ENCODE measurements at places on chromosomes 7 and 10. TPM values are rescaled to one million over a fixed set of nuclear protein-coding genes. Genes with fewer than 3 reads are reported as not detected.

DNA sequence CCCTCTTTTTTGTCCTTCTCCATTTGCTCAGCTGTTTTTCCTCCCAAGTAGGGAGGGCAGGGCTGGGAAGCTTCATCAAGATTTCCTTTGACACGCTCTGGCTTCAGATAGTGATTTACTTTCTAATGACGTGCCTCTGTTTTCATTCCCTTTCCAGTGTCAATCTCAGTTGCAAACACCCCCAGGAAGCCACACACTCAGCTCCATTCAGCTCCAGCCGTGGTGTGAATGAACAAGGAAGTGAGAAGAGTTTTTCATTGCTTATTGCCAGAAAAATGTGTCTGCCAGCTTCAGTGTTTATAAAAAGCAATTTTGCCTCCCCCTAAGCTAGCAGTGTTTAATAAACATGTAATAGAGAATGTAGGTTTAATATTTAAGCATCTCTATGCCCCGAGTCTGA lies 108.7 kb upstream of the DPP6 start:
- H3K36me3 ChIP-seq = no peaks in the 10 kb centered on the region
- H3K4me3 ChIP-seq = no peak overlapping the region
- no peaks in the 10 kb centered on the region for H3K27me3 ChIP-seq
- peaks cover 5% of the 10 kb centered on the region for H3K4me1 ChIP-seq
- no peak overlapping the region for H3K27ac ChIP-seq

DNA sequence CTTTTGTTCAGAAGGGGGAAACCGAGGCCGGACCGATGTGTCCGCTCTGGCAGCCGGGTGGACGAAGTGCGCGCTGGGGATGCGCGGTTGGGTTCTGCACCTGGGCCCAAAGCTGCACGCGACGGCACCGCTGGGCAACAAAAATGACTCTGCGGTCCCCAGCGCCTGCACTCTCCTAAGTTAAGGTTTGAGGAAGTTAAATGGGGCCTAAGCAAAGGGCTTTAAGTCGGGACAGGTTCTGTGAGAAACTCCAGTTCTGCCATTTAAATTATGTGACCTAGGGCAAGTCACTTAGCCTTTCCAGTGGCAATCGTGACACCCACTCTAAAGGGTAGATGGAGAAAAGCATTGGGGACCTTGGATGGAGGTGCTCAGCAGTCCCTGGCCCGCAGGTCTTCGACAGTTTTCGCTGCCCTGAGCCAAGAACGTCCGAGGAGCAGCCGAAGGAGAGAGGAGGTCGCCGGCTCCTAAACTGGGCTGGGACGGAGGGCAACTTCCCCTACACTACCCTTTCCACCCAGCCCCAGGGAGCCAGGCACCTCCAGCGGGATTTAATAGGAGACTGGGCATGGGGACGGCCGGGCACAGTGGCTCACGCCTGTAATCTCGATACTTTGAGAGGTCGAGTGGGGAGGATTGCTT lies 534 bp upstream of the ACBD5 start:
- H3K36me3 ChIP-seq = no peaks in the 10 kb centered on the region
- H3K27ac ChIP-seq = peak overlapping the region; percentile 42
- H3K4me3 ChIP-seq = peak overlapping the region; percentile 78
- peak; percentile 62 for DNase-seq
- H3K27me3 ChIP-seq = no peaks in the 10 kb centered on the region
- H3K4me1 ChIP-seq = peaks cover 11% of the 10 kb centered on the region

C10orf67 gene
- not detected for total RNA-seq

FZD8 gene
- 5.0 TPM for total RNA-seq

DNA sequence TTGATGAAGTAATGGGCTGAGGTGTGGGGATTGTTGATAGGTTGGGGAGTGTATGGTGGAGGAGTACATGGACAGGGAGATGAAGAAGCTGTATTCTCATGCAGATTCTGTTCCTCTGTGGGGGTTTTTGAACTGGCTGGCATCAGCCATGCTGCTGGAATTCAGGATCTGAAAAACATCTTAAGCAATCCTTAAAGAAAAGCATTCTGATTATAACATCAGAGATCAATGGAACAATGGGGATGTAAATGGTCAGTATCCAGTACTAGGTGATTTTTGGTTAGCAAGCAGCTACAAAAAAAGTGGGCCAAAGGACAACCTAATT lies 247.5 kb upstream of the GALNT17 start:
- H3K27ac ChIP-seq = no peak overlapping the region
- H3K4me3 ChIP-seq = no peak overlapping the region
- no peaks in the 10 kb centered on the region for H3K27me3 ChIP-seq
- DNase-seq = no peak
- peaks cover 8% of the 10 kb centered on the region for H3K4me1 ChIP-seq

GRCh38 chr10:95031656-95032055 lies 37.6 kb downstream of the CYP2C8 start:
- H3K27me3 ChIP-seq = no peaks in the 10 kb centered on the region
- no peak overlapping the region for H3K4me3 ChIP-seq
- H3K27ac ChIP-seq = no peak overlapping the region
- no peaks in the 10 kb centered on the region for H3K4me1 ChIP-seq
- no peak for DNase-seq
- no peaks in the 10 kb centered on the region for H3K36me3 ChIP-seq

NPC1L1 gene
- not detected for total RNA-seq

DNA sequence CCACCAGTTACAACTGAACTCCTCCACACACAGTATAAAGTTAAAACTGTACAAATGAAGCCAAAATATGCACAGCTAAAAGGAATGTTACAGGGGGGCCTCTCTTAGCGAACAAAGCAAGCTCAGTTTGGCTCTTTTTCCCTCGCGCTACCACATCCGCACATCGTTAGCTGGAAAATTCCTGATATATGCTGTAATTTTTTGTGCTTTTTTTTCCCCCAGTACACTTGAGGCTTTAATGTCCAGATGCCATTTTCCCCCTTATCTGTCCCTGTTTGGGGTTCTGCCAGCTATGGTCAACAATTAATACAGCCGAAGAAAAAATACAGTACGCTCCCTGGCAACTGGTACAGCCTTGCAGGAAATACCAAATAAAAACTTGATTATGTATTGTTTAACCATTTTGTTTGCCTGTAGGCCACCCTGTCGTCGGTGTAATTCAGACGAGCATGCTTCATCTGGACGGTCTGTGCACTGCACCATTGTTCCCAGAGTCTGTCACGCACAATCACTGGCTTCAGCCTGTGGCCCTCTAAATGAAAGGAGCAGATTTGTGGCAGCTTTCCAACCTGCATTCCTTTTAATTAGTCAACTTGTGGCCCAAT lies 108.1 kb upstream of the FAM133B start:
- H3K4me1 ChIP-seq = peaks cover 17% of the 10 kb centered on the region
- H3K27ac ChIP-seq = no peak overlapping the region
- H3K4me3 ChIP-seq = no peak overlapping the region
- no peaks in the 10 kb centered on the region for H3K36me3 ChIP-seq
- DNase-seq = peak; percentile 13

DNA sequence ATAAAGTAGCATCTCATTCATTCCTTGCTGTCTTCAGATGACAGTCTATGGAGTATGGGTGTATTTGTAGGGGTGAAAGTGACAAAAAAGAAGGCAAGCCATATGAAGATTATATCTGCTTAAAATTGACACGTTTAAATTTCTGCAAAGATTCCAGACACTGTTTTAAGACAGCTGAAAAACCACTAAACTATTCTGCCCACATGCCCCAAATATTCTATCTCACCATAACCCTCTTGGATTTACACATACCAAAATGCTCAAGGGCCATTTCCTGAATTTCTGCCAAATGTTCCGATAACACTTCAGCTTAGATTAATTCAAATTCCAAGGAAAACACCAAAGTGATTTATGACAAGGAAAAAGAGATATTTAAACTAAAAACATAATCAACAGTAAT lies 99.9 kb upstream of the IL6 start:
- H3K27ac ChIP-seq = no peak overlapping the region
- no peaks in the 10 kb centered on the region for H3K27me3 ChIP-seq
- DNase-seq = no peak
- H3K4me3 ChIP-seq = no peak overlapping the region
- H3K36me3 ChIP-seq = no peaks in the 10 kb centered on the region

- H3K4me1 ChIP-seq = peaks cover 38% of the 10 kb centered on the region
- peak overlapping the region; percentile 80 for H3K27ac ChIP-seq
- no peaks in the 10 kb centered on the region for H3K36me3 ChIP-seq
These were observed 34.7 kb downstream of the TCF7L2 start for GRCh38 chr10:112984756-112985155.

GRCh38 chr7:148191391-148192065 lies 399.0 kb upstream of the C7orf33 start:
- H3K27ac ChIP-seq = no peak overlapping the region
- H3K27me3 ChIP-seq = no peaks in the 10 kb centered on the region
- no peaks in the 10 kb centered on the region for H3K36me3 ChIP-seq
- no peak overlapping the region for H3K4me3 ChIP-seq

CYP17A1 gene
- total RNA-seq = not detected

- DNase-seq = peak; percentile 64
- H3K27ac ChIP-seq = no peak overlapping the region
- peak overlapping the region; percentile 95 for H3K4me3 ChIP-seq
- peaks cover 15% of the 10 kb centered on the region for H3K27me3 ChIP-seq
- peaks cover 11% of the 10 kb centered on the region for H3K36me3 ChIP-seq
These were observed 19.7 kb downstream of the MXI1 start for GRCh38 chr10:110226926-110227641.

PILRB gene
- 43.6 TPM for total RNA-seq

- H3K27me3 ChIP-seq = peaks cover 96% of the 10 kb centered on the region
- DNase-seq = no peak
- no peaks in the 10 kb centered on the region for H3K36me3 ChIP-seq
- peaks cover 5% of the 10 kb centered on the region for H3K4me1 ChIP-seq
These were observed 251.2 kb downstream of the DNAJB6 start for GRCh38 chr7:157587805-157588560.

GOLGA7B gene
- 0.09 TPM for total RNA-seq

ANKRD61 gene
- total RNA-seq = not detected

TAS2R4 gene
- 2.2 TPM for total RNA-seq

COMTD1 gene
- total RNA-seq = 5.3 TPM

DNA sequence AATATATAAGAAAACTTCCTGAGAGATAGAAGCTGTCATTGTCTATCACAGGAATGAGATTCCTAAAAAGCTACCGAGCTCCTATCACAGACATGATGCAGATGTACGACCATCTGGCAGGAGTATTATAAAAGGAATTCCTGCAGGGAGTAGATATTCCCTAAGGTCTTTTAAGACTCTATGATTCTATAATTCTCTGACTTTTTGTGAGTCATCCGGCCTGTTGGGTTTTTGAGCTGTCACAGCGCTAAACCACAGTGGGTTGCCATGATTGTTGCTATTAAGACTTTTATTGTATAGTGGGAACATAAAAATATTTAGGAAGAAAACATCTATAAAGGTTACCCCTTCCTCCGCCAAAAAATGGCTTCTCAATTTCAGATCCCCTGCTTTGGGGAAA lies 223.4 kb downstream of the BMPER start:
- peaks cover 5% of the 10 kb centered on the region for H3K36me3 ChIP-seq
- H3K27ac ChIP-seq = no peak overlapping the region
- no peak overlapping the region for H3K4me3 ChIP-seq
- DNase-seq = no peak

DNA sequence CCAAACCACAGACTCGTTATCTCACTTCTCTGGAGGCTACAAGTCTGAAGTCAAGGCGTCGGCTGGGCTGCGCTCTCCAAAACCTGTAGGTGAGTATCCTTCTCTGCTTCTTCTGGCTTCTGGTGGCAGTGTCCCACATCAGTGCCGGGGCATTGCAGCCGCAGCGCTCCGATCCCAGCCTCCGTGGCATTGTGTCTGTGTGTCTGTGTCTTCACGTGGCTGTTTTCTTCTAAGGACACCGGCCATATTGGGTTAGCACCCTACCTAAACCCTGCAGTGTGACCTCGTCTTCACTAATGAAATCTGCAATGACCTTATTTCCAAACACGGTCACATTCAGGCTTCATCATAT lies 584.9 kb upstream of the COBL start:
- no peak overlapping the region for H3K27ac ChIP-seq
- no peaks in the 10 kb centered on the region for H3K4me1 ChIP-seq
- no peaks in the 10 kb centered on the region for H3K27me3 ChIP-seq
- H3K36me3 ChIP-seq = no peaks in the 10 kb centered on the region
- no peak overlapping the region for H3K4me3 ChIP-seq
- DNase-seq = no peak

DNA sequence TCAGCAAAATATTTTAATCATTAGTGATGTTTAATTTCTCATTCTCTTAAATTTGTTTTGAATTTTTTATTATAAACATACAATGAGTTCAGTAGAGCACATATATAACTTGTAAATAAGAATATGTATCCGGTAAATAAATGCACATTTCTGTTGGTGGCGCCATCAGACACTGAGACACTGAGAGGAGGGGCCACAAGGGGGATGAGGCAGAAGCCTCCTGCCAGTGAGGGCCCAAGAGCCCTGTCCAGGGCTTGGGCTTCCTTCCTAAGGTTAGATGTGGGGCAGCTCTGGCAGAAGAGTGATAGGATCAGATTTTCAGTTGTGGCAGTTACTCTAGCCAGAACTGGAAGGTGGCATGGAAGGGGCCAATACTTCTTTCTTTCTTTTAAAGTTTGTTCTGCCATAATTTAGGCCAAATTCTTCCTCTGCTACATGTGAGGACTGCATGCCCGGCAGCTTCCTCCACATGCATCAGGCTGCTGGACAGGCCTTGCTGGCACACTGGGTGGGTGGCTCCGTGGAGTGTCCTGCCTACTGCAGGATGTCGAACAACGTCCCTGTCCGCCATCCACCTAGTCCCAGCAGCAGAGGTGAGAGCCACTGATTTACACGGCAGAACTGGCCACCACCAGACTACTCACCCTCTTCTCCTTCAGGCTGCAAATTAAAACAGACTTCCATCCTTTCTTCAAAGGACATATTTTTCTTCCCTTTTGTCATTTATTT lies 13.2 kb downstream of the PTPRN2 start:
- DNase-seq = peak; percentile 27
- H3K4me1 ChIP-seq = no peaks in the 10 kb centered on the region
- no peak overlapping the region for H3K27ac ChIP-seq
- peaks cover 25% of the 10 kb centered on the region for H3K27me3 ChIP-seq

- peaks cover 24% of the 10 kb centered on the region for H3K4me1 ChIP-seq
- no peak overlapping the region for H3K27ac ChIP-seq
- no peaks in the 10 kb centered on the region for H3K27me3 ChIP-seq
- no peak overlapping the region for H3K4me3 ChIP-seq
- DNase-seq = peak; percentile 67
- no peaks in the 10 kb centered on the region for H3K36me3 ChIP-seq
These were observed 208.6 kb upstream of the YAE1 start for GRCh38 chr7:39357648-39358047.

EGFR gene
- total RNA-seq = 4.6 TPM

SFRP4 gene
- not detected for total RNA-seq

DNA sequence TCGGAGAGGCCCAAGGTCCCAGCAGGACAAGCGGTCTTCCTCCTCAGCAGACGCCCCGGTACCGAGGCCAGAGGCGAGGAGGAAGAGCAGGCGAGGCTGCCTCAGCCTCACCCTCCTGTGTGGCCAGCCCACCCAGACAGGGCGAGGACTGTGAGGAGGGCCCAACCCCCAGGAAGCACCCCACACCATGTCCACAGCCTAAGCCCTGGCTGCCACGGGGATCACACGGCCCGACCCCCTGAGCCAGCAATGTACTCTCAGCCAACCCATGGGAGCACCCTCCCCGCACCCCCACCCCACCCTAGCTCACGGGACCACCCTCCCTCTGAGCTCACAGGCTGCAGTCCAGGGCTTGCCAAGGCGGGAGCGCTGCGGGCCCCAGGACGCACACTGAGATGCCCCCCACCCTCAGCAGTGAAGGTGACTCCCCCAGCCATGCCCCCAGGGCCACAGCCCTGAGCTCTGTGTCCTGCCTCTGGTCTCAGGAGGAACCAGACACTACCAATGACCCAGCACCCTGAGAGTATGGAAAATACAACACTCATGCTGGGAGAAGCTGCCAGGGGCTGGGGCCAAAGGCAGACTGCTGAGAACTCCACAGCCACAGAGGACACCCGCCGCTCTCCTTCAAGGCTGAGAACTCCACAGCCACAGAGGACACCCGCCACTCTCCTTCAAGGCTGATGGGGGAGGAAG lies 93.6 kb downstream of the MAD1L1 start:
- no peak overlapping the region for H3K27ac ChIP-seq
- no peaks in the 10 kb centered on the region for H3K4me1 ChIP-seq
- no peaks in the 10 kb centered on the region for H3K36me3 ChIP-seq
- no peak overlapping the region for H3K4me3 ChIP-seq
- DNase-seq = no peak
- no peaks in the 10 kb centered on the region for H3K27me3 ChIP-seq

All from neural progenitor cell (in vitro differentiated cells).